Upper lobe of right lung (tissue), 1 donor: ENCODE measurements at places on chromosomes 6 and 20.

DNA sequence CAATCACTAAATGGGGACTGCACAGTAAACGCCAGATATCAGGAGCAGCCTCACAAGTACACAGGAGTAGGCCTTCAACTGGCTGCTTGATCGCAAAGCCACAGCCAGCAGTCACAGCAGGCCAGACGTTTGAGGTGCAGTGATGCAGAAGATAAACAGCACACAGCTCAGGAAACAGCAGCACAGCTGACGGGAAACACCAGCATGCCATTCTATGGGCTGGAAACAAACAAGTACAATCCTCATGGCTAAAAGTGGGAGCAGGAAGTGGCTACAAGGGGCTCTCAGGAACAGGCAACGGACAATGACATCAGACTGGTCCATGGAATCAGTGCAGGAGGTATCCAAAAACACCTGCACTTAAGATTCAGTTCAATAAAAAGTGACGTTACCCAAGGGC is 111.0 kb downstream of the DTNBP1 start:
- DNase-seq, result no peak

DNA sequence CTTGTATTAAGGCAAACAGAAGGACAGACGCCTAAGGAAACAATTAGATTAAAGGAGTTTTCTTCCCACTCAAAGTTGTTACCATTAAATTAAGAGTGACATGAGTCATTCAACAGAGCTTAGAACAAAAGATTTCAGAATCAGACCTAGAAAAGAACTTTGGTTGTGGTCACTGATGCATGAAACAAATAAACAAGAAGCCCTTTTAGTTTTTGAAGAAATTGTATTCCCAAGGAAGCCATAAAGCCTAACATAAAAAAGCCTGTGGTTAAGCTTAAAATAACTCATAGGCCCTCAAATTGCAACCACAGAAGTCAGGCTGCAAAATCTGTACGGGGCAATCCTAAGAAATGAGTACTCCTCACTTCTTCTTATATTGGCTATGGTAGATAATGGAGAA is 17.9 kb upstream of the TRIM26 start:
- no peak for DNase-seq

DNA sequence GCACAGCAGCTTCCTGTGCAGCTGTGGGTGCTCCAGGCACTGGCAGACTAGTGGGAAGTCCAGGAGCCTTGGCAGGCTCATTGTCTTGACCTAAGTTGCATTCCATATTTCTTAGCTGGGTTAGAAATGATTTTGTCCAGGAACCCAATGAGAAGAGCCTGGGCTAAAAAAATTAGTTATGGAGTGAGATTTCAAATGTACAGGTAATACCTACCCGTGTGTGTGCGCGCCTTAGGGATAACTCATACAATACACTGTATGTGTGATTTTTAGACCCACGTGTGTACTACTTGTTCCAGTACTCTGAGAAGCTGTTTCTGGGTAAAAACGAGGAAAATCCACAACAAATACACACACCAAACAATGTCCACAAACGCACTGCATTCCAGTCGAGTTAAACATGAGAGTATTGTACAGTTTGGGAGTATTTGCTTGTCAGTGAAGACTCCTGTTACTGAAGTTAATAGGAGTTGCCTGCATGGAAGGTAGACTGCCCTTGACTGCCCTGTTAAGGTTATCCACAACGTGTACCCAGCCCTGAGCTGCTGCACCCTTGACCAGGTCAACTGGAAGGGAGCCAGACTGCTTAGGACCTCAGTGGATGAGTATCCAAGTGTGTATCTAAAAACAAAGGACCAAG is 1.4 kb downstream of the PAQR8 start:
- no peak for DNase-seq

DNA sequence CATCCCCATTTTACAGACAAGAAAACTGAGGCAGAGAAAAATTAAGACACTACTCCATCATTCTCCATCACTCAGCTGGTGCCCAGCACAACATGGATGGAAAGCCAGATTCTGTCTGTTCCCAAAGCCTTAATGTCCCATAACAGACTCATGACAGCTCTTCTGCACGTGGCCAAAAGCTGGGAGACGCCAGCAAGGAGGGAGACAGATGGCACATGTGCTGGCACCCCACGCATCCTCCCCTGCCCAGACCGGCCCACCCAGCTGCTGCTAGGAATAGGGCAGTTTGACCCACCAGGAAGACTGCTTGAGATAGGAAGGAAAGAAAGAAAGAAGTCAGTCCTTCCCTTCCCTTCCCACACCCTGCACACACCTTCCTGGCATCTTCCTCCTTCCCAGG is 96.3 kb downstream of the PREX1 start:
- no peak for DNase-seq

GRCh38 chr6:78611886-78612480 is 255.4 kb upstream of the IRAK1BP1 start:
- DNase-seq, result no peak

- DNase-seq, result no peak
These were observed 4.5 kb upstream of the INSM1 start for GRCh38 chr20:20363434-20363798.

DNA sequence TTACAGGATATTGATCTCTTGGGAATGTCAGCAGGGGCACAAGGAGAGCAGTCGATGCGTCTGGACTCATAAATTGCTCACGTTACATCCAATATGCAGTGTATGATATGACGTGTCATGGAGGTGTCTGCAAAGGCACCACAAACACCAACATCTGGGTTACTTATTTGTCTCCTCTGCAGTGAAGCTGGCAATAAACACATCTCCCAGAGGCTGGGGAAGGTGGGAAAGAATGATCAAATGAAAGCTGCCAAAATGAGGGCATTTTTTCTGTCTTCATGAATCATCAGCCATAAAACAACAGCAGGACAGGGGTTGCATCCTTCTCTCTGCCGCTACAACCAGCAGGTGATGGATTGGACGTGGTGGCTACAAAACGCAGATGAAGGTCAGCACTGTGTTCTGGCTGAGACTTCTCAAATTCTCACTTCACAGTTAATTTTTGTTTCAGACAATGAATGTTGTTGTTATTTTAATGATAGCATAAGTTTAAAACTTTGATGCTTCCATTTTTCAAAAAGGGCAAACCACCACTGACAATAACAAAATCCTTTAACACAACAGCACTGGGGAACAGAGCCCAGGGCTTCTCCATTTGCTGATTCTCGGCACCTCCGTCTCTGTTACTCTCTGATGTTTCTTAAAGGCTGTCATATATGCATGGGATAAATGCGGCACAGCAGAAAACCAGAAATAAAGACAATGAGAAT is 47.5 kb downstream of the ERMARD start:
- DNase-seq, result no peak

DNA sequence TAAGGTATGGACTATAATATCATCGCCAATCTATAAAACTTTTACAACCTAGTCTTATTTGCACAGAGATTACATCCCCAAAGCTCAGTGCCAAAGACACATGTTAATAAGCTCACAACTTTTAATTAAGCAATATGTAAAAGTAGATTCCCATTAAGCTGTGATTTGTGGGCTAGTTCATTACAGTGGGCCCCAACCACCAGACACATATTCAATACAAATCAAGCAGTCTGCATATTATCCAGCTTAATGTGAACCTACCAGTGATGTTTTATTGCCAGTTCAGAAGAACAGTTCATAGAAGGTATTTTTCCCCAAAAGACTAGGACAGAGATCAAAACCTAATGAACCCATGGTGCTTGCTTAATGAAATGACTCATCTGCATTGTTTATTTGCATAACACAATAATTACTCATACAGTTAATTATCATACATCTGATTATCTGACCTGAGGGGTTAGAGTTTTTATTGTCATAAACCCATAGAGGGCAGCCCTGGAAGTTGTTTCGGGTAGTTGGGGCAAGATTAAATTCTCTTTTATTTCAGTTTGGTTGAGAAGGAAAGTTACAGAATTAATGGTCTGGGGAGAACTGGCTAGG is 831.0 kb downstream of the TFAP2A start:
- DNase-seq, result no peak

- DNase-seq, result no peak
These were observed 182.8 kb downstream of the ZDHHC14 start for GRCh38 chr6:157563611-157564284.

DNA sequence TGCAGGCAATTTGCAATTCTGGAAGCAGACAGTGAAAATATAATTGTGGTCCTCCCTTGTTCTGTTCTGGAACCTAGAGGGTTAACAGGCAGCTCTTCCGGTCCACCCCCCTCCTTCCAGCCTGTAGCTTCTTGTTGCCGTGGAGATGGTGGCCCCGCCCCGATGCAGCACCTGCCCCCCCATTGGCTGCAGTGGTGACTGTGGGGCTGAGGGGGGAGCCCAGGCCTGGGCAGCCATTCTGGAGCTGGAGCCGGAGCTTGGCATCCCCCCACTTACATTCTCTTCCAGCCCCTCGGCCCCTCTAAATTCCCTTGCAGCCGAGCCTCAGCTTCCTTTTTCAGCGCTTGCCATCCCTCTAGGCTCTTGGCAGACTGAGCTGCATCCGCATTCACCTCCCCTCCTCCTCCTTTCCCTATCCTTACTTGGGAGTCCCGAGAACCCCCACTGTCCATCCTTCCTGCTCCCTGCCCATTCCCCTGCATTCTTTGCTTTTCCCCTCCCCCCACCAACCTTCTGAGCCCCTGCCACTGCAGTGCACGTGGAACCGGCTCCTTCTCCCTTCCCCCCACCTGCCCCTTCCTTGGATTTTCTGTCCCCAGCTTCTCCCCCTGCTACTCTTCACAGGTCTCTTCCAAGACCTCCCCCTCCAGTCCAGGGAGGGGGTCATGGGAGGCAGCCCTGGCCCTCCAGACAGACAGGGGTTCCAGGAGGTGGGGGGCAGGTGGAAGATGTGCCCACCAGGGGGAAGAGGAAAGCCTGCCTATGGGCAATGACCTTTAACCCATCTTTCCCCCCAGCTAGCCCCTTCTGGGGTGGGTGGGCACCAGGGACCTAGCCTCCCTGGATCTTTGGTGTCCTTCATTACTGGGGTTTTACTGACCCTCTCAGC is 11.4 kb downstream of the SYNGAP1 start:
- DNase-seq, result no peak

- DNase-seq, result no peak
These were observed 1005.8 kb upstream of the ADGRB3 start for GRCh38 chr6:67629258-67629657.

DNA sequence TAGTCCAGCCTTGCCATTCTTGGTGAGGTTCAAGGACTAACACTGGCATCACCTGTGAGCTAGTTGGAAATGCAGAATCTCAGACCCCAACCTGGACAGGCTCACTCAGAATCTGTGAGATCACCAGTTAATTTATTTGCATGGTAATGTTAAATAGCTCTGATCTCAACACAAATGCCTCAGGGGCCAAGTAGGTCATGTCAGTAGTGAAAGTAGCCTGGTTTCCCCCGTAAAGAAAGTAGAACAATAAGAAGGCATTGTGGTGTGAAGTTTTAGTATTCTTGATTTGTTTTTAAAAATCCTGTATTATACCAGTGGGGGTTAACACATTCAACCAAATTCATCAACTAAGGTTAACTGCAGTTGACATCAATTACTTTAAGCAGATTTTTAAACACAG is 105.5 kb downstream of the PPP1R14C start:
- DNase-seq, result no peak

GRCh38 chr6:156845454-156846155 is 68.4 kb downstream of the ARID1B start:
- no peak for DNase-seq

DNA sequence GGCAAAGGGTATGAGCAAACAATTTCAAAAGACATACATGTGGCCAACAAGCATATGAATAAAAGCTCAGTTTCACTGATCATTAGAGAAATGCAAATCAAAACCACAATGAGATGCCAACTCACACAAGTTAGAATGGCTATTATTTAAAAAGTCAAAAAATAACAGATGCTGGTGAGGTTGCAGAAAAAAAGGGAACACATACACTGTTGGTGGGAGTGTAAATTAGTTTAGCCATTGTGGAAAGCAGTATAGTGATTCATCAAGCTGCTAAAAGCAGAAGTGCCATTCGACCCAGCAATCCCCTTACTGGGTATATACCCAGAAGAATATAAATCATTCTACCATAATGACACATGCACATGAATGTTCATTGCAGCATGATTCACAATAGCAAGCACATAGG is 6.7 kb upstream of the KHDC1L start:
- DNase-seq, result no peak

DNA sequence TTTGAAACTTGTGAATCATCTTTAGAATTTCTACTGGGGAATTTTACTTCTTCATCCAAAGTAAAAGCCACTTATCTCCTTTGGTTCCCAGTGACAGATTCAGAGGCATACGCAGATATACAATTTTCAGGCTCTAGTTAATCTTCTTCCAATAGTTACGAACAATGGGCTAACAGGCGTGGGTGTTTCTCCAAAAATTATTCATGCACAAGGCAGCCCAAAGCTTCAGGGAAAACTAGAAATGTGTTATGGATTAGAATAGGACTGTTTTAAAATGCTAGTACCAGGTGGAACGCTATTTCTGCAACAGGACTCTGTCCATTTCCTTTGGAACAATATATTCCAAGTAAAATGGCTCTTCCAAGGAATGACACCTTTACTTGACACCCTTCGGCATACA is 102.2 kb downstream of the ZNF217 start:
- no peak for DNase-seq

- no peak for DNase-seq
These were observed 108.2 kb upstream of the GMDS start for GRCh38 chr6:2353412-2354137.

DNA sequence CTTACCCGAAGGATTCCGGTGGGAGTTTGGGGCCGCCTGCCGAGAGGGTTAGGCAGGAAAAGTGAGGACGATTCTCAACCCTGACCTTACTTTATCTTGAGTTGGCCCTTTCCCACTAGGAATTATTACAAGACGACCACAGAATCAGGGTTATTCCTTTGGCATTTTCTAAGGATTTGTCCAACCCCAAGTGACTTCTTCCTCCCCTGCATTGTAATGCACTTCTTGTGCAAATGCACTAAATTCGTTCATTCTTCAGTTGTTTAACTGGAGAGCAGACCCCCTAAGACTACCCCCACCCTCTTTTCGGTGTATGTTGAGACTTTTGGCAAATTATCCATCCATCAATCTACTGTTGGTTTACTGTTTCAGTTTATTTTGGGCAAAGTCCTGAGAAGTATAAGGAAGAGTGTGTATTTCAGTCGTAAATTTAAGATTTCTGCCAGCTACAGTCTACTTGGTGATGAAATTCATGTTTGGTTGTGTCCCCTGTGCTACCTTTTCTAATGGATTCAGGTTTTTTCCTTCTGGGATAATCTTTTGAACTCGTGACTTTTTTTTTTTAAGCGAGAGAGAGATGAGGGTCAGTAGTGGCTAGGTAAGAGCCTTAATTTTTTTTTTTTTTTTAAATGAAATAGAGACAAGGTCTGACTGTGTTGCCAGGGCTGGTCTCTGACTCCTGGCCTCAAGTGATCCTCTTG is 611 bp upstream of the TMEM217 start:
- no peak for DNase-seq

- no peak for DNase-seq
These were observed 56.5 kb downstream of the MOXD1 start for GRCh38 chr6:132344811-132345210.

DNA sequence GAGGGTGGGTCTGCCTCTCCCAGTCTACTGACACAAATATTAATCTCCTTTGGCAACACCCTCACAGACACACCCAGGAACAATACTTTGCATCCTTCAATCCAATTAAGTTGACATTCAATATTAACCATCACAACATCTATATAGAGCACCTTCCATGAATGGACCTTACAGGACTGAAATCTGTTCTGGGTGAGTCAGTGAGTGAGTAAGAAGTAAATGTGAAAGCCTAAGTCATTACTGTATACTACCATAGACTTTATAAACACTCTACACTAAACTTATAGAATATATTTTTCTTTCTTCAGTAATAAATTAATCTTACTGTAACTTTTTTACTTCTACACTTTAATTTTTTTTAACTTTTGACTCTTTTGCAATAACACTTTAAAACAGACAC is 993.8 kb upstream of the MAP3K7 start:
- no peak for DNase-seq
